Effector memory CD8-positive, alpha-beta T cell (primary cell): ENCODE measurements at places on chromosomes 2 and 18.

DNA sequence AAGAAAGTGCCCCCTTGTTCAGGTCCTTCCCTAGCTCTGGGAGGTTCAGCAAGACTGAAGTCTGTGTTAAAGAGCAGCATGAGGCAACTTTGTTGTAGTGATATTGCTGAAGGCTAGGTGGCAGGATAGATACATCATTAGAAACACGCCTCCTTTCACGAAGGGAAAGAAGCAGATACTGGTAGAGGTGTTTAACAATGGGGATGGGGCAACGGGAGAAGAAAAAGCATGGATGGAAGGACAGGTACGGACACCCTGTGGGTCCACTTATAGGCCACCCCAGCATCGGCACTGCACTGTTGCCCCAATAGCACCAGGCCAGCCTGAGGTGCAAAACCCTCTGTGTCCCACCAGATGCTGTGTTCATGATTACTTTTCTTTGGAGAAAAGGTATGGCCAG is 3.5 kb upstream of the IGFBP5 start:
- no peak for DNase-seq

GRCh38 chr18:32891797-32892196 is 119.0 kb upstream of the KLHL14 start:
- no peak for DNase-seq

DNA sequence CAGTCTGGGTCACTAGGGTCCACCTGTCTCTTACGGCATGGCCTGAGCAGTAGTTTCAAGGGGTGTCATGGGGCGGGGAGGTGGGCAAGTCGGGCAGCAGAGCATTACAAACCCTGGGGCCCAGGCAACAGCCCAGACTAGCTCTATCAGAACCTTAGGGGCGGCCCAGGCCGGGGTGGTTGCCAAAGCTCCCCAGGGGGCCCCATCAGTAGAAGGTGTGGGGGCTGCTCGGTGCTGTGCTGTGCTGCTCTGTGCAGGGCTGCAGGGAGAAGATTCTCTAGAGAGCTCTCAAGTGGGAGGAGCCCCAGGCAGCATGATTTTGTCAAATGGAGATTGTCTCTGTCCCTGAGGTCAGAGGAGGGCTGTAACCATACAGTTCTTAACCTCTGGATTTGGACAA is 36.4 kb upstream of the SLC14A1 start:
- peak; percentile 21 for DNase-seq

DNA sequence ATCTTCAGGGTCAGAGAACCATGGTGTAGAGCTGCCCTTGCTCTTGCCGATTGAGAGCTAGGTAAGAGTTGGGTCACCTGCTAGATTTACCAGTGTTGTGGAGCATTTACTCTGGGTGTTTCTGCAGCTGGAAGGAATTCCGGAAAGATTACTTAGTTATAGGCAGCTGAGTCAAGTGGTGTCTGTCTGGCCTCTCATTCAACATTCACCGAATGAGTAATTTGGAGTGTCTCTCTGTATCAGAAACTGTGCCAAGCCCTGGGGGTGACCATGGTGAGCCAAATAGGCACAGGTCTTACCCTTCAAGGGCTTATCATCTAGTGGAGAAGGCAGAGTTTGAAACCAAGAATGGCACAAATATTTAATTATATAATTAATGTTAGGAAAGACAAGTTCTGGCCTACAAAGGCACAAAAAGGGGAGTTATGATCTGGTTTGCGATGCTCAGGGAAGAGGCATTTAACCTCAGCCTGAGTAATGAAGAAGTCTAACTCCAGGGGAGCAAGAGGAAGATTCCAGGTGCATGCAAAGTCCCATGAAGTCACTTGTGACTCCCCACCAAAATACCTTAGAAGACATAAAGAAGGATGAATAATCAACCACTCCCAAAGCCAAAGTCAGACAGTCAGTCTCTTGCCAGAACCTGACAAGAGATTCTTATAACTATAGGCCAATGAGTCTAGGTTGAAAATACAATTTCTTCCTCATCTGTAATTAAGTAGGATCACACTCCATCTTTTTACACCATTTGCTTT is 12.5 kb downstream of the SETBP1 start:
- no peak for DNase-seq

- no peak for DNase-seq
Observed at GRCh38 chr2:182716650-182716979, 558 bp downstream of the DNAJC10 start.

DNA sequence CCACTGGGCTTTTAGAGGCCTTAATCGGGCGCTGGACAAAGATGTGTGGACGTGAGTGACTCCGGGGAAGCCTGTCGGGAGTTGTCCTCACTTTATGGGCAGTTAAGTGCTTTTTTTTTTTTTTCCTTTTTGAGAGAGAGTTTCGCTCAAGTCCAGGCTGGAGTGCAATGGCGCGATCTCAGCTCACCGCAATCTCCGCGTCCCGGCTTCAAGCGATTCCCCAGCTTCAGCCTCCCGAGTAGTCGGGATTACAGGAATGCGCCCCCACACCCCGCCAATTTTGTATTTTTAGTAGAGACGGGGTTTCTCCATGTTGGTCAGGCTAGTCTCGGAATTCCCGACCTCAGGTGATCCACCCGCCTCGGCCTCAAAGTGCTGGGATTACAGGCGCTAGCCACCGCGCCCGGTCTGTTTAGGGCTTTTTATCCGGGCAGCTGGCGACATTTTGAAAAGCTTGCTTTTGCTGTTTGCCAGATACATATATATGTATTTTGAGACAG is 1.5 kb downstream of the MSH6 start:
- no peak for DNase-seq

- DNase-seq, result no peak
Observed at GRCh38 chr2:68835621-68836020, 35.6 kb downstream of the BMP10 start.

DNA sequence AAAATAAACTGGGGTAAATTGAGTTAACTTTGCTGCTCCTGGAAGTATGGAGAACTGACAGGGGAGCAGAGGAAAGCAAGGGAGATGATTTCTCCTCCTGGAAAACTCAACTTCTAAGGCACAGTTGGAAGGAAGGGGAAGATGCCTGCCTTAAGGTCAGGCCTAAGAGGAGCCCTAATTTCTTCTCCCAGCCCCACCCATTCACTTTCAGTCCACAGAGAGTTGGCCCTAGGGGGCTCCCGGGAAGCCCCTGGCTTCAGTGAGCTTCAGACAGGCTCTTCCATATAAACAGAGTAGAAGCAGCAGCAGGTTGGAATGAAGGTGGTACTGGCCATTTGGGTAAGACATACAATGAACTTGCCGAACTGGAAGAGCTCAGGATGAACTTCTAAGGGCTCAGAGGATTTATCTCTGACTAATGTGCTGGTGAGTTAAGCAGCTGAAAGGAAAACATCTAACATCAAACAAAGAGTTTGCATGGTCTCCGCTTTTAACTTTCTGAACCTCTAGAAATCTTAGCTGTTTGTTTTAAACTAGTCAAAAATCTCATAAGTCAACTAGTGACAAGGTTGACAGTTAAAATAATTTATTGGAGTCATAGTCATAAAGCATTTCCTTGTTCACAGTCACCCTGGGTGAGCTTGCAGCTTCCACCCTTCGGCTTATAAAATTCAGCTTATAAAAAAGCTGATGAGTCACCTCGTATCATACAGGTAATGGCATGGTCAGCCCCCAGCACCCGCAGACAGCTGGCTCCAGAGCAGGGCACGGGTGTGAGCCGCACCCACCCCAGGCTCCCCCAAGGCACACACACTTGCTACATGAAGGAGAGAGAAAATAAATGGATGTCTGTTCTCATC is 9.8 kb downstream of the MALL start:
- DNase-seq, result no peak
